Left hindlimb (tissue), 1 donor: ENCODE measurements at places on chromosomes 1 and 21.
A peak's percentile ranks its signal among the peaks of the same experiment; 100 is the strongest.

DNA sequence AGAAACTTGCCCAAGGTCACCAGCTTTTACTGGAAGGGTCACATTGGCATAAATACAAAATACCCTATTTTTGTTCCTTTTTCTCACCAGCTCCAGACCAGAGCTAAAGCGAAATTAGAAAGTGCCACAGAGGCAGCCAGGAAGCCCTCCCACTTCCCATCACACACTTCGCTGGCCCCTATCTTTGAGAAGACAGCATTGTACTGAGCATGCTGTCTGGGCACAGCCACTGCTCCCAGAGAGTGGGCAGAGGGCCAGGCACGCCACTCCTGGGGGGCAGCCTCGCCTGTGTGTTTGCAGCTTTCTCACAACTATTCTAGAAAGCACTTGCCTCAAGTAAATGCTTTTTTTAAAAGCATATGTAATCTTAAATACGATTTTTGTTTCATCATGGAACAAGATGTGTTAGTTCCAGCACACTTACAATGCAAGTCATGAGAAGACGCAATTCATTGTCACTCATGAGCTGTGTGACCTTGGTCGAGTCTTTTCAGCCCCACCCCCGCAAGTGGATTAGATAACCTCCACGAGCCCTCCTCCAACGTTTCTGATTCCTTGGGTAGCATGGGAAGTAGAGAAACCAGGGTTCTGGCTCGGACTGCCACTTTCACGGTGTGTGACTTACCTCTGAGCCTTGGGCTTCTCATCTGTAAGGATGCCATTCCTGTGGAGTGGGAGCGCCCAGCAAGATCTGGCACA lies 25.7 kb upstream of the EPHA8 start:
- no peak for DNase-seq

DNA sequence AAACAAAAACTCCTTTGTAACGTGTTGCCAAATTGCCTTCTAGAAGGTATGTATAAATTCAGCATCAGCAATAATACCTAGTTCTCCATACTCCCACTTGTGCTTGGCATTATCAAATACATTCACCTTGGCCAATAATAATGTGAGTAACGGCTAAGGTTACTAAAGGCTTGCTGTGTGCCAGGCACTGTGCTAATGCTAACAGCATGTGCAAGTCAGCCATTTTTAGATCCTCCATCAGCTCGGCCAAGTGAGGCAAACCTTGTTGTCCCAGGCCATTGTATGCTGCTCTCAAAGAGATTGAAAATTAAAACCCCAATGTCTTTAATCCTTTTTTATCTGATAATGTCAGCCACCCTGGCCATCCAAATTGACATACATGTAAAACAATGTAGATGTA lies 48.1 kb downstream of the STYXL2 start:
- DNase-seq, result no peak

DNA sequence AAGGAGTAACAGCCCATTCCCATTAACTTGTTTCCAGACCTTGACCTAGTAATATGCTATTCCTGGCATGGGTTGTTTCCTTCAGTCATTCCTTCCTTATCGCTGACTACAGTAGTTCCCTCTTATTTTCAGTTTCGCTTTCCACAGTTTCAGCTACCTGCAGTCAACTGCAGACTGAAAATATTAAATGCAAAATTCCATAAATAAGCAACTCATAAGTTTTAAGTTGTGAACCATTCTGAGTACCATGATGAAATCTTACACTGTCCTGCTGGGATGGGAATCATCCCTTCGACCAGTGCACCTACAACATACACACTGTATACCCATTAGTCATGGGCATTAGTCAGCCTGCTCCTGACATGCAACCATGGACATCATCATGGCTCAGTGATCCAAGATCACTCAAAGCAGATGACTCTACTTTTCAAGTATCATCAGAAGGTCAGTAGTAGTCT lies 66.7 kb downstream of the CCDC30 start:
- DNase-seq, result no peak

DNA sequence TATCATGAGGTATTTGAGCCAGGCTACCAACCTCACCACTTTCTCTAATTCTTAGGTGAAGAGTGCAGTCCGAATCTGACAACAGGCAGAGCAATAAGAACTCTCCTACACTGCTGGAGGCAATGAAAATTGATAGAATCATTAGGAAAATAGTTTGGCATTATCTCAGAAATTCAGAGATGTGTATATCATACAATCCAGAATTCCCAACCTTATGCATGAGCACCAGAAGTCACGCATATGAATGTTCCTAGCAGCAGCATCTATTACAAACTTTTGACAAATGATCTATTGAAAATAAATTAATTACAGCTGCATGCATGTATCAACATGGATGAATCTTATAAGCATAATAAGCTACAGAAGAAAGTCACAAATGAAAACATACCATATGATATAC lies 176.9 kb upstream of the CAMK1G start:
- DNase-seq, result no peak

- DNase-seq, result no peak
Observed at GRCh38 chr1:44318097-44319088, 36.7 kb downstream of the ERI3 start.

DNA sequence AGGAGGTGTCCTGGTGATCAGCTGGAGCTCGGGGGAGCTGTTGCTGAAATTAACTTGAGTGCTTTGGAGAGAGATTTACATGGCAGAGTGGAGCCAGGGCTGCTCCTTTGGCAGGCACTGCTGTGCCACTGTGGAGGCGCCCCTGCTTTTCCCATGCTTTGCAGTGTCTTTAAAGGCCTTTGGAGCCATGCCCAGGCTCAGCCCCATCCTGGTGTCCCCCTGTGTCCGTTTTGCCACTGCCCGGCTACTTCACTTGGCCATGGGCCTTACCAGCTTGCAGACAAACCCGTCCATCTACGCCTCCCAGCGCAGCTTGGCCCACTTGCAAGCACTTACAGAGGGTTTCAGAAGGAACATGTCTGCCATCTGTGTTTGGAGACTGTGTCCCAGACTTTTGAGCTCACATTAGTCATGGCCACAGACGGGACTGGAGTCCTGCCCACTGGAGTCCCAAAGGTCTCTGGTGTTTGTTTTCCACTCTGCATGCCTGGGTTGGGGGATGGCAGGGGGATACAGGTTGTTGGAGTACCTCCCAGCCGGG lies 18.2 kb upstream of the LAMTOR5 start:
- peak; percentile 49 for DNase-seq

DNA sequence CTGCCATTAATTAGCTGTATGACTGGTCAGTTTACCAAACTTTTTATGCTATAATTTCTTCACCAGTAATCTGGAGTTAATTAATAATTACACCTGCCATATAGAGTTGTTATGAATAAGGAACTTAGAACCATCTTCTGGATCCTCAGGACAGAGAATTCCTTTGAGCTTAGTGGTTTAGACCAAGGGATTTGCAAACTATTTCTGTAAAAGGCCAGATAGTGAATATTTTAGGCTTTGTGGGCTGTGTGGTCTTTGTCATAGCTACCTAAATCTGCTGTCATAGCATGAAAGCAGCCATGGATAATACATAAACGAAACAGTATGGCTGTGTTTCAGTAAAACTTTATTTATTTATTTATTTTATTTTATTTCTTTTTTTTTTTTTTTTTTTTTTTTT lies 9.0 kb downstream of the TIMM17A start:
- DNase-seq, result no peak

- peak; percentile 15 for DNase-seq
Observed at GRCh38 chr1:1941211-1941841, 22.2 kb upstream of the TMEM52 start.

- no peak for DNase-seq
Observed at GRCh38 chr21:35045542-35046262, 3.4 kb downstream of the RUNX1 start.
